ENCODE measurements at places on chromosomes 2 and 18.

DNA sequence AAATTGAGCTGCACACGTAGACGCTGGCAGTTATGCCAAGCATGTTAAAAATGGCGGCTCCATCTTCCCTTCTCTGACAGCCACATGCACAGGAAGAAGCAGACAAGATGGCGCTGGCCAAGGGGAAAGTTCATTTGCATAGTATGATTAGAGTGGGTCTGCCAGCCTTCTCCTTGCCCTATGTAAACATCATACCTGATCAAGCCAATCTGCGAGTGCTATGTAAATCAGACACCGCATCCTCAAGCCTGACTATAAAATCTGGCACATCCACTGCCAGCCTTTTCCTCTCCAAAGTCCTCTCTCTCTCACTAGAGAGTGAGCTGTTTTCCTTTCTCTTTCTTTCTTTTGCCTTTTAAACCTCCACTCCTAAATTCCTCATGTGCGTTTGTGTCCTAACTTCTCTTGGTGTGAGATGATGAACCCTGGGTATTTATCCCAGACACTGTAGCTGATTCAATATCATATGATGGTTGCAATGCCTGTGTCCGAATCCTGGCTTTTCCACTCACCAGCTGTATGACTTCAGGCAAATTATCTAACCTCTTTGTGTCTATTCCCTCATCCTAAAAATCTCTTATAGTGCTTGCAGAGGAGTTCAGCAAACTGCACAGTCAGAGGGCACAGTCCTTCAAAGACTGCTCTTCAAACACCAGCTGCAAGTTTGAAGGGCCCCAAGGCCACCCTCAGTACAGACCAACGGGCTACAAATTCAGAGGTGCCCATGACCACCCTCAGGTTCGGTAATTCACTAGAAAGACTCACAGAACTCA is 39.3 kb upstream of the ITSN2 start:
- DNase-seq: no peak

DNA sequence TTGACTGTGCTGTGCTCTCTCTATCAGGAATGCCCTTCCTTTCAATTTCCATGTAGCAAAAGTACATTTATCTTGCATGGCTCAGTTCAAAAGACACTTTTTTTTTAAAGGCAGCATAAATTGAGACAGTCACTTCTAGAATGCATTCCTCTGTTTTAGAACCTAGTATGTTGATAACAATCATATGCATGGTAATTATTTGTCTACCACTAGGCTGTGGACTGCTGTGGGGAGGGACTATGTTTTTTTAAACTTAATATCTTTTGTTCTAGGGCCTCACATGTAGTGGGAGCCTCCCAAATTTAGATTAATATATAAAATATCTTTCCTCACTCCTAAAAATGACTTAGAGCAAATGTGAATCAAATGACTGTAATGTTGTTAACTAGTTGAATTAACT is 269.9 kb downstream of the MEIS1 start:
- no peak for DNase-seq

DNA sequence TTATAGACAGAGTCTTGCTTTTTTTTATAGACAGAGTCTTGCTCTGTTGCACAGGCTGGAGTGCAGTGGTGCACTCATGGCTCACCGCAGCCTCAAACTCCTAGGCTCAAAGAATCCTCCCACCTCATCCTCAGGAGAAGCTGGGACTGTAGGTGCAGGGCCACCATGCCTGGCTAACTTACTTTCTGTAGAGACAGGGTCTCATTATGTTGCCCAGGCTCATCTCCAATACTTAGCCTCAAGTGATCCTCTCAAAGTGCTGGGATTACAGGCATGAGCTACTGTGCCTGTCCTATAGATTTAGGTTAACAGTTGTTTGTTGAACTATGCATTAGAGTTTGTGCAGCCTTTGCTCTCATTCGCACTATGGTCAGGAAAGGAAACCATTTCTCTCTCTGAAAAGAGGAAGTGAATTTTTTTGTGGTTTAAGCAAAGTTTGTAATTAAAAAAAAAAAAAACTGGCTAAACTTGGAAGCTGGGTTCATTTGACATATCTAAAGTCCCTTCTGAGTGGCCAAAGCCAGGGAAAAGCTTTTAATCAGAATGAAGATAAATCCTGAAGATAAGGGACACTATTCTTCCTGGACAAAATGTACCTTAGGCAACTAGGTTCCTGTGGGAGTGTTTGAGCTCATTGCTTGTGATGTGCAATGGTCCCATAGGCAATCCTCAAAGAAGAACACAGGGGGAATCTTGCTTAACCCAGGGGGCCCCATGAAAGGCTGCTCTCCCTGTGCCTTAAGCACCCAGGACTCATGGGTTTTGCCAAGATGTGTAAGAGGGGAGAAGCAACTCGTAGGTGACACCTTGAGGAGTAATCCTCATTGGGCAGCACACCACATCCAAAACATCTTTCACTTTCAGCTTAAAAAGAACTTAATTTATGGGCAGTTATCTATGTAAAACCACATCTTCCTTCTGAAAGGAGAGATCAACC is 201.7 kb downstream of the MREG start:
- DNase-seq: no peak

- DNase-seq: no peak
Observed at GRCh38 chr18:38257661-38258060, 692.1 kb upstream of the CELF4 start.

- no peak for DNase-seq
Observed at GRCh38 chr2:230634146-230634545, 78.5 kb upstream of the CAB39 start.

All from M059J (cell line).